ENCODE measurements at places on chromosomes 4 and X.

GRCh38 chr4:175469514-175469913 lies 342.6 kb downstream of the GPM6A start:
- DNase-seq = no peak

DNA sequence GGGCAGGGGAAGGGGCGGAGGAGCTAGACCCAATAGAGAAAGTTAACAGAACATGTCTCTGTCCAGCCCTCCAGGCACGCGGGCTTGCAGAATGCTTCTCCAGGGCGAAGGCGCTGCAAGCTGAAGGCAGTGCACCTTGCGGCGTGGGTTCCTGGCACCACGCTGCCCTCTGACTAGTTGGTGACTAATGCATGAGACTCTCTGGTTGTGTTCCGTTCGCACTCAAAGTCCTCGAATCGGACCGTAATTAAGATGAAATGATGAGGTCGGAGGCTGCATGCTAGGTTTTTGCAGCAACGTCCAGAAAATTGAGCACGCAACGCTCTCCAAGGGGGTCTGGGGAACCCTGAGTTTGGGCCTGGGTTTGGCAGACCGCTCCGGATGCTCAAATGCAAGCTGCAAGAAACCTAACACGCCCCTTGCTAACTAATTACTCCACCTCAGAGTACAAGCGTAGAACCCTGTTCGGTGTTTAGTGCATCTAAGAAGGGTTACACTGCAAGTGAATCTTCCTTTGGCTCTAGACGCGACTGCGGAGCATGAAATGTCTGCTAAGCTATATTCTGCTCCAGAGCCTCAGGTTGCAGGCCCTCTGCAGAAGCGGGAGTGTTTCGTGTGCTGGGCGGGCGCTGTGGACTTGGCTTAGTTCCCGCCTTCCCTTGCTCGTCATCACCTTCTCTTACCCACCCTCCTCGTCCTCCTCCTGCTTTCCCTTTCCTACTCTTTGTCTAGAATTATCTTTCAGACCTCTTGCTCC lies 57.1 kb upstream of the NKAP start:
- DNase-seq = peak; percentile 21

GRCh38 chr4:118749347-118749988 lies 64.3 kb downstream of the METTL14 start:
- DNase-seq = no peak

DNA sequence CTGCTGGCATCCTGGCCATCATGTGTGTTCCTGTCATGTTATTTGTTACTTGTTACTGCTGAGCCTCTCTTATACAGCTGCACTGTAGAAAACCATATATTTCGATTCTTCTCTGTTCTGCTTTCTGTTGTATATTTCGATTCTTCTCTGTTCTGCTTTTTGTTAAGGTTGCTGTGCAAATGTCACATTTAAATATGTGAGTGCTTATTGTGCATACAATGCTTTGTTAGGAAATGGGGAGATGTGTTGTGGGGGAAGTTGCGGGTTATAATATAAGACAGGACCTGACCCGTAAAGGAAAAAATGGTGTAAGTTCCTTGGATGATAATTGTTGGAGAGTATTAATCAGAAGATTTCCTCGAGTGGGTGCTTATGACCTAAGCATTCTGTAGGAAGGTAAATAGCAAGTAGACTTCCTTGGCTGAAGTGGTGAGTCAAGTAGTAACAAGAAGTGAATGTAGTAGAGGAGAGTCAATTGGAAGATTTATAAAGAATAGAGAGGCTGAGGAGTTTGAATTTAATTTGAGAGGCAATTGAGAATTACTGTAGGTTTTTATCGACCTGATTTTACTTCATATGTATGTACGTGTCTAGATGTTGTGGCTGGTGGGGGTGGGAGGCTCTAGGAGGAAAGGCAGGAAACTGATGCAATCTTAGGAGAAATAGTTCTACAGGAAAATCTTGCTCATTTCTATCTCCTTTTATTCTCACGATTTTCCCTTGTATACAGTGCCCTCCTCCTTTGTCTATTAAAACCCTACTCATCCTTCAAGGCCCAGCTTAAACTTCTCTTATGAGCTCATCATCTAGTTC lies 8.5 kb downstream of the OGT start:
- DNase-seq = no peak

Data from WTC11 (cell line).